ENCODE measurements at places on chromosomes 1 and 21.

GRCh38 chr1:15386164-15386749, 23.4 kb upstream of the EFHD2 start:
- DNase-seq, result no peak

- DNase-seq, result no peak
Measured at GRCh38 chr1:98503771-98504170, 157.8 kb upstream of the SNX7 start.

DNA sequence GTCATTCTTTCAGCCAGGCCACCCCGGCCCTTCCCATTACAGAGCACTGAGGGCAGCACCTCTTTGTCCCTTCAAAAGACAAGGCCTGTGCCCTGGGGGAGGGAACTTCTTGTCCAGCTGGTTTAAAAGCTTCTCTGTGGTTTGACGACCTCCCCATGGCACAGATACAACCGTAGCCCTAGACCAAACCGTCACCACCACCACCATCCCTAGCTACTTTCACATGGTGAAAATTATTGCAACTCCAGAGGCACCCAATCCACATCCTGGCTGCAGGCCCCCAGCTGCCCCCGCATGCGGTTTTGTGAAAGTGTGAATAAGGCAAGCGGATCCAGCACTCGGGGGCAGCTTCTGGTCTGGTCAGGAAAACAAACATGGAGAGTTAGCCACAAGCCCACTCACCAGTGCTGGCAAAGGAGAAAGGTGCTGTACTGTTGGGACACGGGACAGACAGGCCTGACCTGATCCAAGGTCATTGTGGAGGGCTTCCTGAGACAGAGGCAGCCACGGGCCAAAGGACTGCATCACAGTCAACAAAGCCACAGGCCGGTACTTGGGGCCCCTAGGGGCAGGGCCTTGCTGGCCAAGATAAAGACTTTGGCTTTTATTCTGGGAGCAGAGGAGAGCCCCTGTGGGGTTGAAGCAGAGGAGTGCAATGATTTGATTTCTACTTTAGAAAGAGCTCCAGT, 31.2 kb downstream of the CDCA8 start:
- DNase-seq, result peak; percentile 63

- peak; percentile 59 for DNase-seq
Measured at GRCh38 chr1:2981981-2982614, 39.2 kb upstream of the ACTRT2 start.

All from left forelimb (tissue), 1 donor.